ENCODE measurements at places on chromosomes 1 and 21. TPM values are rescaled to one million over a fixed set of nuclear protein-coding genes. Genes with fewer than 3 reads are reported as not detected.

DNA sequence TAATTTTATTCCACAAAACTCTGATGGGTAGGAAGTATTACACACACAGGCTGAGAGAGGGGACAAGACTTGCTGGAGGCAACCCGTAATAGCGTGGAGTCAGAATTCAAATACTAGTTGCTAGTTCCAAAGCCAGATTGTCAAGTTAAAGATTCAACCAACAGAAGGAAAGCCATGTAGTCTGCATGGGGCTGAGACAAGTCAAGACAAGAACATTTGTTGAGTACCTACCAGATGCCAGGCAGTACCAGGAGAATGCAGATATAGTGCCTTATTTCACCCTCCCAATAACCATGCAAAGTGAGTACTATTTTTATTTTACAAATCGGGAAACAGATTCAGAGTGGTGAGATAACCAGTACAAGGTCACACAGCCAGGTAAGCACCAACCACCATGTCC is 110.4 kb upstream of the SPATA6 start:
- DNase-seq, result no peak

GRCh38 chr1:121445679-121446078 is 260.9 kb downstream of the SRGAP2C start:
- no peak for DNase-seq

DNA sequence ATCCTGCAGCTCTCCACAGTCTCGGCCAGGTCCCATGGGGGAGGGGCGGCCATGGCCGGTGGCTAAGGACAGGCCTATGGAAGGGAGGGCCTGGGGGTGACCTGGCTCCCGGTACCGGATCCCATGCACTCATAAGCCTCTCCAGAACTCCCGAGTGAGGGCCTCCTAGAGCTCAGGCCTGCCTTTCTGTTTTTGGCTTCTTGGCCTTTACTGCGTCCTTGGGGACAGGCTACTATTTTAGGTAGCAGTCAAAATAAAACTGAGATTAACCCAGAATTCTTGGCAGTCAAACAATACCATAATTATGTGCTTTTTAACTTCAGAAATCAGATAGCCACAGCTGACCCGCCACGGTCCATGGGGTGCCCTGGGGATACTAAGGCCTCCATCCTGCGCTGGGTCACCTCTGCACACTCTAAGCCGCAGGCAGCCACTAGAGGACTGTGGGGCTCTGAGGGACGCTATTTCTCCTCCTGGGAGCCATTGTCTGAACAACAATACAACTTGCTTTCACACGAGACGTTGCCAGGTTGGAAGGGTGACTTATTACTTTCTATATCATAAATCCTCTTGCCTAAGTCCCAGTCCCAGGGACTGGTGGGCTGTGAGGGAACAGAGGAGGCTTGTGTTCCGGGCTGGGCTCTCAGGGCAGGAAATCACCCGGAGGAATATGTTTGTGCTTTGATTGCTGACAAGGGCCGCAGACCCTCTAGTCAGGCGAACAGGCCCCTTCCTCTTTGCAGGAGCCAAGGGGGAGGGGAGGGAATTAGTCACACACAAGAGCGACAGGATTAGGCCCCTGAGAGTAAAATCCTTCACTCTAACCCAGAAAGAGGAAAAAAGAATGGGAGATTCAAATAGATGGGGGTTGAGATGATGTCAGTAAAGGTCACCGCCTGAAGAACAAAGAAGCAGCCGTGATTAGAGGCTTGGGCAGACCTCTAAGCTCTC is 40.7 kb upstream of the BCAR3 start:
- DNase-seq, result no peak

GRCh38 chr1:33762962-33763361 is 100.9 kb upstream of the HMGB4 start:
- no peak for DNase-seq

DNA sequence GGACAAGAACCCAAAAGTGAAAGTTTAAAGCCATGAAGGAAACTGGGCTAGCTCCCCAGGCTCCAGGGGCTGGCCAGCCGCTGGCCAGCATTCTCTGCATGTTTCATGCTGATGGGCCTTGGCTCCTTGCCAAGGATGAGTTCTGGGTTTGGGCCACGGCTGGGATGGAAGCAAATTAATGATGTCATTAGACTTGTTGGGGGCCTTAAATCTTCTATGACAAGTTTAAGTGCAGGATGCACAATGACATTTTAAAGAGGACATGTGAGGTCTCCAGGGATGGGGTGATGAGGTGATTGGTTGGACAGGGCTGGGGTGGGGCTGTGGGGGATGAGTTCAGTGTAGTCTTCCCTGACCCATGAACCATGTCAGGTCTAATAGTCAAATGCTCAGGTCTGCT is 199.6 kb downstream of the TRABD2B start:
- no peak for DNase-seq

GRCh38 chr21:45260191-45260825 is 27.4 kb downstream of the POFUT2 start:
- no peak for DNase-seq

DNA sequence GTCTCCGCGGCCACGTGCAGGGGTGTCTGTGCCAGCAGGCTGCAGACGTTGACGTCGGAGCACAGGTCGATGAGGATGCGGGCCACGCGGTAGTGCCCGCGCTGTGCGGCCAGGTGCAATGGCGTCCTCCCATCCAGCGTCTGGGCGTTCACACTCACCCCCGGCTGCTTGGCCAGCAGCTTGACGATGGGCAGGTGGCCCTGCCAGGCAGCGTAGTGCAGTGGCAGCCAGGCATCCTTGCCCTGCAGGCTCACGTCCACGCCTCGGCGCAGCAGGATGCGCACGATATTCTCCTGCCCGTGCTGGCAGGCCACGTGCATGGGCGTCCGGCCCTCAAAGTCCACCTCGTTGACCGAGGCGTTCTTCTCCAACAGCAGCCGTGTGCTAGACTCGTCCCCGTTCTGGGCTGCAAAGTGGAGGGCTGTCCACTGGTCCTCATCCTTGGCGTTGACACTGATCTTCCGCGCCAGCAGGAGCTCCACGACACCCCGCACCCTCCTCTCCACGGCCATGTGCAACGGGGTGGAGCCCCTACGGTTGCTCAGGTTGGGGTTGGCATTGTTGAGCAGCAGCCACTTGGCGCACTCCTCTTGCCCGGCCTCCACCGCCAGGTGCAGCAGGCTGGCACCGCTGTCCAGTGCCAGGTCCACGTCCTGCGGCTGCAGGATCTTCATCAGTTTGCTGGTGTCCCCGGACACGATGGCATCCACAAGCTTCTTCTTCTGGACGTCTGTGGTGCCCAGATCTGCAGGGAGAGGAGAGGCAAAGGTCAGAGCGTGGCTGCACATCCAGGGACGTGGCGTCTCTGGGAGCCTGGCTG is 25.4 kb downstream of the RIPK4 start:
- DNase-seq, result no peak

- DNase-seq, result no peak
Observed at GRCh38 chr1:33710967-33711366, 152.9 kb upstream of the HMGB4 start.

- DNase-seq, result no peak
Observed at GRCh38 chr1:157240495-157241184, 102.4 kb upstream of the ETV3 start.

GRCh38 chr1:59609245-59609644 is 205.5 kb upstream of the HOOK1 start:
- no peak for DNase-seq

- DNase-seq, result no peak
Observed at GRCh38 chr1:29677028-29678024, 441.0 kb downstream of the PTPRU start.

DNA sequence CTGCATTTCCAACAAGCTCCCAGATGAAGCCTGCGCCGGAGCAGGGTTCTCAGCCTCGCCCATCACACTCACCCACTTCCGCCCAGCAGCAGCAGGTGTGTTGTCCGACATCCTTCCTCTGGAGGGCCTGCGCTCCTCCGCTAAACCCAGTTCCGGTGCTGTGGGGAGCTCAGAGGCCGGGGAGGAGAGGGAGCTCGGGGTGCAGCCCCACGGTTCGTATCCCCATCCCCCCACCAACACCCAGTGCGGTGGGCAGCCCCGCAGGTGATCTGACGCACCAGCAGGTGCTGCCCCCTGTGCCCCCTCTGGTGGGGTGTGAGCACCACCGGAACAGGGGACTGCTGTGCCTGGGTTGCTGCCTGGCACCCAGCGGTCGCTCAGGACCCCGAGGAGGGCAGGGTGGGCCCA is 3.4 kb upstream of the PEX10 start:
- DNase-seq, result no peak

- no peak for DNase-seq
Observed at GRCh38 chr1:55579332-55580001, 364.3 kb upstream of the USP24 start.

- no peak for DNase-seq
Observed at GRCh38 chr1:235882816-235883215, 16.1 kb upstream of the LYST start.

- no peak for DNase-seq
Observed at GRCh38 chr1:47507144-47507543, 69.3 kb downstream of the FOXD2 start.

GRCh38 chr1:174726167-174726879 is 273.4 kb upstream of the CACYBP start:
- DNase-seq, result no peak

DNA sequence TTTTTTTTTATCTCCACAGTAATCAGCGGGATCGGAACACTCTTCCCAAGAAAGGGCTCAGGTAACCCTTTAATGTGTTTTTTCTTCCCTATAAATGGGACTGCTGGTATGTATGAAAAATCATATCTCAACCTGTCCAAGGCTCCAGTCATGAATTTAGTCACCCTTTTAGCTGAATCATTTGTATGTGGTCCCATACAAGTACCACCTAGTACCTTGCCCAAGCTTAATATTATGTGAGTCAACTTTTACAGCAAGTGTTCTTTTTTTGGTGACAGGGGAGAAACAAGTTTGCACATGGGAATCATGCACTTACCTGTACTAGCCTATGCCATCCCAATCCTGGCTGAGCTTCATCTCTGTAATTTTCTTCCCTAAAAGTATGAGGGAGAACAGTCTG is 43.7 kb upstream of the IPO9 start:
- DNase-seq, result no peak

DNA sequence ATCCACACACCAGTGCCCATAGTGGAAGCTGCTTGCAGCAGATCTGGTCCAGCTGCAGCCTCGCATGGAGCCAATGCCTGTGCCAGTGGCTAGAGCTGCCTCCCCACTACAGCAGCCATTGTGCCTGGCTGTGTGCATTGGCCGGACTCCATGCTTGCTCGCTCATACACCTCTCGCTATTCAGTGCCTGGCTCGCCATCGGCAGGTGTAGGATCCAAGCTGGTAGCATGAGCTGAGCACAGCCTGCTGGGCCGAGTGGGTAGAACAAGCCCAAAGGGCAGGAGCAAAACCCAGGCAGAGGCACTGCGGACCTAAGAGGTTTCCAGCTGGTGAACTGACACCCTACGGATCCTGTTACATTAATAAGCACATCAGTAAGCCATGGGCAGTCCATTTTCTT is 1184.1 kb downstream of the AMY1C start:
- no peak for DNase-seq

GRCh38 chr1:164064501-164064900 is 494.5 kb upstream of the PBX1 start:
- DNase-seq, result no peak

GRCh38 chr1:65844296-65844695 is 51.6 kb downstream of the PDE4B start:
- DNase-seq, result no peak

GRCh38 chr1:40404670-40405462 is 31.3 kb downstream of the SMAP2 start:
- peak; percentile 40 for DNase-seq

DNA sequence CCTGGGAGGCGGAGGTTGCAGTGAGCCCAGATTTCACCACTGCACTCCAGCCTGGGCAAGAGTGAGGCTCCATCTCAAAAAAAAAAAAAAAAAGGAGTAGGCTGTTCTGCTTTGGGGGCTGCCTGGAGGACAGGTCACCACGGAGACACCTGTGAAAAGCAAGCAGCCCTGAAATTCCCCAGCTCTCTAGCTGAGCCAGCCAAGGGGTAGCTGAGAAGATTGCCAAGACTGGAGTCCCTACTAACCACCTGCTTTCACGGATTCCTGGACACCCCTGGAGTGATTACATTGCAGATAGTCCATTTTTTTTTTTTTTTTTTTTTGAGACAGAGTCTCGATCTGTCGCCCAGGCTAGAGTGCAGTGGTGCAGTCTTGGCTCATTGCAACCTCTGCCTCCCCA is 12.5 kb downstream of the GPX7 start:
- DNase-seq, result no peak

- DNase-seq, result no peak
Observed at GRCh38 chr1:86765073-86765472, 60.7 kb downstream of the SH3GLB1 start.

DNA sequence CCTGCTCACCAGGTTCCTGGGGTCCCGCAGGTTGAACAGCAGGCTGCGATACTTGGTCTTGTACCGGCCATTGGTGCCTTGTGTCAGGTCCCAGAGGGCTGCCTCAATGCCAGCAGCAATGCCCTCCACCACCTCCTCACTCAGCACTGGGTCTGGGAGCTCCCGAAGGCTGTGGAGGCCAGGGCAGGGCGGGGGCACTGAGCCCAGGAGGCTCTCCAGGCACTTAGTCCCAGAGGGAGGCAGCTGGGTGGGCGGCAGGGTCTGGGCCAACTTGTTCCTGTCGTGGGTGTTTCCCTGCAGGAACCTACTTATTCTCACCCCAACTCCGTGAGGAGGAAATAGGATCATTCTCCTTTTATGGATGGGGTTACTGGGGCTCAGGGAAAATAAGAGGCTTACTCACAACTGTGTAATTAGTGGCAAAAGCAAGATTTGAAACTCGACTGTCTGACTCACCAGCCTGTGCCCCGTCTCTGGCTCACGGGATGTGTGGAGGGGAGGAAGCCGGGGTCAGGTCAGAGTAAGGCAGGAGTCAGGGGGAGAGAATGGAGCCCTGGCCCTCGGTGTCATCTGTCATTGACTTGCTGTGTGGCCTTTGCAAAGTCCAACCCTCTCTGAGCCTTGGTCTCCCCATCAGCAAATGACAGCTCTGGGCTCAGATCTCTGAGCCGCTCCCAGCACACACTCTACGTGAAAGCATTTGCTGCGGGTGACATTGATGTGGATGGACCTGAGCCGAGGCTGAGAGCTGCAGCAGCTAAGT is 17.2 kb downstream of the SPOCD1 start:
- no peak for DNase-seq

- DNase-seq, result no peak
Observed at GRCh38 chr1:210398466-210398865, 69.8 kb downstream of the HHAT start.

- peak; percentile 73 for DNase-seq
Observed at GRCh38 chr1:8818325-8818775, 910 bp upstream of the RERE start.

GRCh38 chr1:239718571-239718970 is 332.2 kb downstream of the CHRM3 start:
- no peak for DNase-seq

The C1orf226 gene
- total RNA-seq, result 1.3 TPM

The DYRK3 gene
- 12.8 TPM for total RNA-seq

The LORICRIN gene
- total RNA-seq, result not detected

The TFF1 gene
- not detected for total RNA-seq

The AADACL4 gene
- total RNA-seq, result 0.46 TPM

The ATP1A2 gene
- 36.8 TPM for total RNA-seq

The ESRRG gene
- total RNA-seq, result 0.21 TPM

The SPRR2E gene
- total RNA-seq, result not detected

The TAS1R3 gene
- total RNA-seq, result not detected

The HFM1 gene
- 8.2 TPM for total RNA-seq
